NCI-H748 treated with DMSO at 0.1 percent for 48 hours (cell line): ENCODE measurements at places on chromosomes 1 and 21.

DNA sequence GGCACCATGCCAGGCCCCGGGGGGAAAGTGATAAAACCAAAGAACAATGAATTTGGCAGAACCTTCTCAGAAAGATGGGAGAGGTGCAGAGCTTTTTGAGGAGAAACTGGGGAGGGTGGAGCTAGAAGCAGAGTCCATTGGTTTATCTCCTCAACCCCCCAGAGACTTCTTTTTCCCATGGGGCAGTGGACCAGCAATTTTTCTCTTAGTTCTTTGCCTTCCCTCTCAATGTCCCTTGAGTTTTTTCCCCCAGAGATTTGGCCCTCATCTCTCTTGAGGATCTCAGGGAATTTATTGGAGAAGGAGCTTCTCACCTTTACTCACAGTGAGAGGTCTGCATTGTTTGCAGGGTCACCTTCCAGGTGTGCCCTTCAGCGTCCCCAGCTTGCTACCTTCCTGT is 5.3 kb upstream of the ARHGEF11 start:
- no peak for DNase-seq

DNA sequence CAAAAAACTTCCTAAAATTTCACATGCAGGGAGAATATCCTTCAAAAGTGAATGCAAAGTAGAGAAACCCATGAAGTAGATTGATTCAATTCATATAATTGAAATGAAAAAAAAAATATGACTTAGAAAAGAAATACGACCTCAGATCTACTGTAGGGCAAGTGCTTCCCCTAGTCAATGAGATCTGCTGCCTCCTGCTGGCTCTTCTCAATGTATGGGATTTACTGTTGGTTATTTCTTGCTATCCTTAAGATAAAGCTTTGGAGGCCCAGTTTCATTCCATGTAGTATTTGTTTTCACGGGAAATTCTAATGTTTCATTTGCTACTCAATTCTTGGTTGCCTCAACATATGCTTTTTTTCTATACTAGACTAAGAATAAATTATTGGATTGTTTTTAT is 46.2 kb downstream of the ZNF648 start:
- no peak for DNase-seq

GRCh38 chr1:224057461-224058199 is 56.3 kb upstream of the FBXO28 start:
- DNase-seq, result no peak

DNA sequence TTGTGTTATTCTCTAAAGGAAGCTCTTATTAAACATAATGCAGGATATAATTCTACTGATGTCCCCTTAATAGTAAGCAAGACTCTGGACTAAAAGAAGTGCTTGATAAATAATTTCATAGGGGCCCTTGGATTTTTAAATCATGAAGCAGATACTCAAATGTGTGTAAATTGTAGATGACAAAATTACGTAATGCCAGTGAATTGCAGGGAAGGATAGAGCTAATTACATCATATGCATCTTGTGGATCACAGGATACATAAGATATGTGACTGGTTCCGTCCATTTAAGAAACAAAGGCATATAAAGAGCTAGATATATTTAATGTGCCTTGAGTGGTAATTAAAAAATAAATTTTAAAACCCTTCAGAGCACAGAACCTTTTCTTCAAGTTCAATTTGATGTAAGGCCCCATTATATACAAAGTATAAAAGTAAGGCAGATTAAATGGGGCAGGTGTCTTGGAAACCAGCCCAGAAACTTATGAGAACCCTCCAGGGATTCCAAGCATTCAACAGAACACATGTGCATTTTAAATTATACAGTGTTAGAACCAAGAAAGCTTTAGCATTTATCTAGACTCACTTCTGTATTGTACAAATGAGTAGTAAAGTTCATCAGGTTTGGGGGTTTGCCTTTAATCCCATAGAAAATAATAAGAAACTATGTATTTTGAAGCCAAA is 190.4 kb downstream of the NCAM2 start:
- DNase-seq, result no peak

DNA sequence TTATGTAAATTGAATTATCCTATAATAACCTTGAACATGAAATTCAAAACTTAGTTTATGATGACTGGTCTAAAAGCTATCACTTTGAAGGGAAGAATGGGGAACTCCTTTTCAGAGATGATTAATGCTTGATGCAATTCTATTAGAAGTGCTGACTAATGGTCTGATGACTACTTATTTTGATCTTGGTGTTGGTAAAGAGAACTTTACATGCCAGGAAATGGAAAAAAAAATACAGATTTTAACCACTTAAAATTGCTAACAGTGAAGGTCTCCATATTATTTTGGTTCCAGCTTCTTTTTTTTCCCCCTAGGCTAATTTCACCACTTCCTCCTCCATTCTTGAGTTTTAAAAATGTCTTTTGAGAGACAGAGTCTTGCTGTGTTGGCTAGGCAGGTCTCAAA is 22.9 kb downstream of the S1PR1 start:
- DNase-seq, result no peak

GRCh38 chr1:246638941-246639655 is 72.8 kb downstream of the CNST start:
- DNase-seq, result no peak

- DNase-seq, result no peak
Observed at GRCh38 chr1:186142159-186142558, 232.9 kb downstream of the TPR start.

- DNase-seq, result no peak
Observed at GRCh38 chr21:45994759-45995685, 13.5 kb downstream of the COL6A1 start.

GRCh38 chr1:237287876-237288521 is 246.0 kb downstream of the RYR2 start:
- DNase-seq, result peak; percentile 8

GRCh38 chr21:45135122-45135521 is 60.7 kb downstream of the ADARB1 start:
- DNase-seq, result no peak

DNA sequence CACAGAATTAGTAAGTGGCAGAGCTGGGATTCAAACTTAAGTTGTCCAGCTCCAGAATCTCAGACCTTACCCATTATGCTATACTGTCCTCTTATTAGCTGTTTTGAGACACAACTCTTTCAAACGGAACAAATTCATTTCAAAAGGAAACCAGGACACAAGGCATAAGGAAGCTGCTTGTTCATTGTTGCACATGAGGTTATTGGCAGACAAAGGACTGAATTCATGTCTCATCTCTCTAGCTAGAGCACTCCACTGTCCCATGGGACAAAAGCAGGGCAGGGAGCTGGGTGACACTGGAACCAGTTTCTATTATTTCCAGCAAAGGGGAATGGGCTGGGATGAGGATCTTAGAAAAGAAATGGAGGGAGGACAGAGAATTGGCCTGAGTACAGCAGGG is 26.4 kb downstream of the CHI3L2 start:
- no peak for DNase-seq

- no peak for DNase-seq
Observed at GRCh38 chr1:45337630-45338325, 2.2 kb upstream of the TOE1 start.

DNA sequence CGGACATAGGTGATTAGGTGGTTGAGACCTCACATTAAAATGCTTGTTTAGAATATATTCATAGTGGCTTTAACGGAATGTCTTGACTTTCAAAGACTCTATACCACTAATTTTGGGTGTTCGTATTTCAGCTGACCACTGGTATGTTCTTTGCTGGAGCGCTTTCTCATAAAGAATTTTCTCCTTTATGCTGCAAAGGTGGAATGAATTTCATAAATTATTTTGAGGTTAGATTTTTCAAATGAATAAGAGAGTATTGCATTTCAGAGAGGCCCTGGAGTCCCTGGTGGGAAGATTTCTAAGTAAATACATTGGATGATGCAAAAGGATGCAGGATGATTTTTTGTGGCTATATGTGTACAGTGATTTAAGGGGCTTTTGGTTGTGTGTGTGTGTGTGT is 55.8 kb downstream of the HUNK start:
- no peak for DNase-seq

DNA sequence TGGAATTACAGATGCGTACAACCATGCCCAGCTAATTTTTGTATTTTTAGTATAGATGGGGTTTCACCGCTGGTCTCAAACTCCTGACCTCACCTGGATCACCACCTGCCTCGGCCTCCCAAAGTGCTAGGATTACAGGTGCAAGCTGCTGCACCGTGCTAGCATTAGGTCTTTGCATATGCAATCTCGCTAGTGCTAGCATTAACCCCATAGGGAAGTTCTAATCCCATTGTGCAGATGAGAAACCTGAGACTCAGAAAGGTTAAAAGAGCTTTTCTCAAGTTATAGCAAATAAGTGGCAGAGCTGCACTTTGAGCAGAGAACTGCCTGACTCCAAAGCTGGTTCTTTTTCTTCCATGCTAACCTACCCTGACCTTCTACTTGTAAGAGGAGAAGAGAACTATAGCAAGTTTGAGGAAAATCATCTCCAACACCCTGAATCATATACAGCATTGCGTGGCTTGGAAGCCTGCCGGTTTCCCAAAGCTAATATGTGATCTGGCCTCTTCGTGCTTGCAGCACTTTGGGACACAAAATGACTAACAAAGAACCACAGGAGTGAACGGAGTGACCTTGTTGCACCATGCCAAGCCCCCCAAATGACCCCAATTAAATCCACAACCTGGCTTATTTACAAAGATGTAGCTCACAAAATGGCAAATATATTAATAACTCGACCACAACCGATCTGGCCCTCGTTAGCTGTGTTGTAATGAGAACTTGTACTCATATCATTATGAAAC is 185.1 kb downstream of the TM2D1 start:
- no peak for DNase-seq
